ENCODE measurements at places on chromosomes 4 and X.

DNA sequence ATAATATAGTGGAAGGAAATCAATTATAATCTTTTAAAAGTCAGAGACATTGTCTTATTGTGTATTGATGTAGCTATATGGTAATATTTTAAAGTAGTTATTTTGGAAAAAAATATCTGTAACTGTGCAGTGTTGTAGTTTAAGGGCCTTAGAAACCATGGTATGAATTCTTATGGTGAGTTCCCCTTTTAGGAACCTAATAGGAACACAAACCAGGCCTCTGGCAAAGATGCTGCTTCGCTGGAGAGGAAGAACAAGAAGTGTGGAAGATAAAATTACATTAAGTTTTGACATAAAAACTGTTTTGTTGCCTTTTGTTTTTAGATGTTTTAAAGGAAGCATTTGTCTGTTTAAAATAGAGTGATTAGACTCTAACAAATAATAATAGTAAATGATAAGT, 10.9 kb upstream of the TMPRSS11D start:
- no peak for DNase-seq

- no peak for DNase-seq
These were observed 81.9 kb downstream of the HPRT1 start for GRCh38 chrX:134541906-134542305.

DNA sequence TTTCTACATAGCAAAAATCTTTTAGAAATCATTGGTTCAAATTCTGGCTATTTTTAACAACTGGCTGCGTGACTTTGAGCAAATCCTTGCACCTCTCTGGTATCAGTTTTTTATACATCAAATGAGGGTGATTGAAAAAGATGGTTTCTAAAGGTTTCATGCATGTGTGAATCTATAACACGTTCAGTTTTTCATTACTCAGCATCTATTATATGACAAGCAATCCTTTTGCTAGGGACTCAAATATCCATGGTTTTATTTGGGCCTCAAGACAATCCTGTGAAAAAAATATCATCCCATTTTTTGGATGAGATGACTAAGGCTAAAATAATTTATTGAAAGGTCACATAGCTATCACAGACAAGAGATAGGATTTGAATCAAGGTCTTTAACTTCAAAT, 884 bp downstream of the HEPH start:
- no peak for DNase-seq

DNA sequence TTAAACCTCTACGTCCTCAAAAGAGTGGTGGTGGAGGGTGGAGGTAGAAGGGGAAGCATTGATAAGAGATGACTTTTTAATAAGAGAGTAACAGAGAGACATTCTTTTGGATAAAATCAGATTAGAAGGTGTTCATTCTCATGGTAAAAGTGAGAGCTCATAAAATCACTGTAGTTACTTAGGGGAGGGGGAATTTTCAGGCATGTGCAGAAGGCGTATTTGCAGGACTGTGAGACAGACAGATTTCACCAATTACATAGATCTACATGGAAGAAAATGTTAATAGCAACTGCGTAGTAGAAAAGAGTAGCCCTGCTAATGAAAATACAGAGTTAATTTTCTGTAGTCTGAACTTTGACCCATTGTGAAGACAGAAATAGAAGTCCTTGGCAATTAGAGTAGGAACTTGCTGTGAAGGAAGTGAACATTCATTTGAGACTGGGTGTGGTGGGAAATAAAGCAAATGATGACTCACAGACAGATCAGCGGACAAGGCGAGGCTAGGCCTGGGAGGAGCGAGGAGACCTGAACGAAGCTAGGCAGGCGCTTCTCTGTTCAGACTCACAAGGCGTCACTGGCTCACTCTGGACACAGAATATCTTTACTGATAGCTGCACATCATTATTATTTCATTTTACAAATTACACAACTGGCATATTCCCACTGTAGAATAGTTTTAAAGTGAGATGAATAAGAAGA, 57.2 kb upstream of the FAM9C start:
- no peak for DNase-seq

GRCh38 chr4:163048447-163048846, 118.2 kb downstream of the NAF1 start:
- DNase-seq = no peak

DNA sequence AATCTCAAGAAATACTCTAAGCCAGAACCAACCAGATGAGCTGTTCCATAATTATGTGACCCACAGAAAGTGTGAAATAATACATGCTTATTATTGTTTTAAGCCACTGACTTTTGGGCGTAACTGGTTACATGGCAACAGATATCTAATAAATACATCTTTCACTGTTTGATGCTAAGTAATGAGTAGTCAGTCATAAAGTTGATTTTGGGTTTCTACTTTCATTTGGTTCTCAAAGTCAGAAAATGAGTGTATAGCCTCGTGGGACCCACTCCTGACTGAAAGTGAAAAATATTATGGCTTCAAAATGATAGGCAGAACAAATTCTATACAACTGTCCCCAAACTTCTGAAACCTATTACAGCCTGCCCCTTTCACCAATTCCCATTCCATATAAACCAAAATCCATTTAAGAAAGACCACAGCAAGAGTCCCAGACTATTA, 88.0 kb upstream of the CBR4 start:
- no peak for DNase-seq

DNA sequence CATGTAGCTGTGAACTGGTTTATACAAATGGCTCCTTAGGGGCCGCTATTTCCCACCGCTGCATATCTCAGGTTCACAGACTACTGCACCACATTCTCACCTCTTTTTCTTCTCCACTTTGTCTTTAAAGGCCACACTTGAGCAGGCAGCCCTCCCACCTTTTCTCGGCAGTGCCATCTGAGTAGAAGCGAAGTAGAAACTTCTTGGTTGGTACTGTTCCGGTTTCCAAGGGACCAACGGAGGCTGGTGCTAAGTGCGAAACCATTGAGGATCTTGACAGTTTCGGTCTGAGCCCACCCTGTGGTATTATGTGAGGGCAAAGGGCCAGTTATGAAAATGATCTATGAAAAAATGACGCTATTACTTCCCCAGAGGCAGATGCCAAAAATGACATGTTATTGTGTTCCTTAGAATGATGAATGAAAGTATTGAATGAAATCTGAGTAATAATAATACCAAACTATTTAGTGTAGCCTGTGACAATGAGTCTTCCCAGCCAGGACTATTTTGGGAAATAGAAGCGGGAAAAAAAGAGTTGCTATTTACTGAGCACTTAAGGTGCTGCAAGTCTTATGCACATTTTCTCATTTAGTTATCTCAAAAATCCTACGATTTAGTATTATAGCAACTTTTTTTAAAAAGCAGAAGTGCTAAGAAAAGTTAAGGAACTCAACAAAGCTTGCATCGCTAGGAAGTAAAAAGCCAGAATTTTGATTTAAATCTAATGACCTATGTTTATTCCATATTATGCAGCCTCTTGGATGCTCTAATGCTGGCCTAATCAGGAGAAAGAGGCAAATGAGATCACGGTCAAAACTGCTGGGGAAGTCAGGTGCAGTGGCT, 29.6 kb upstream of the CHRNA9 start:
- DNase-seq = no peak

GRCh38 chr4:158801066-158801465, 32.2 kb downstream of the FNIP2 start:
- DNase-seq = no peak

DNA sequence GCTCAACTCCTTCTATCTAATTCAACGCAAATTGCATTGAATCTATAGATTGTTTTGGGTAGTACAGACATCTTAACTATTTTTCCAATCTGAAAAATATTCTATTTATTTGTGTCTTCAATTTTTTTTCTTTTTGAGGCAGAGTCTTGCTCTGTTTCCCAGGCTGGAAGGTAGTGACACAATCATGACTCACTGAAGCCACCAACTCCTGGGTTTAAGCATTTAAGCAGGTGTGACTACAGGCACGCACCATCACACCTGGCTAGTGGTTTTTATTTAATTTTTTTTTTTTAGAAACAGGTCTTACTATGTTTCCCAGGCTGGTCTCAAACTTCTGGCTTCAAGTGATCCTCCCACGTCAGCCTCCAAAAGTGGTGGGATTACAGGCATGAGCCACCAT, 98.3 kb downstream of the GK start:
- DNase-seq = no peak

- DNase-seq = no peak
These were observed 40.2 kb upstream of the TET2 start for GRCh38 chr4:105106426-105106825.

DNA sequence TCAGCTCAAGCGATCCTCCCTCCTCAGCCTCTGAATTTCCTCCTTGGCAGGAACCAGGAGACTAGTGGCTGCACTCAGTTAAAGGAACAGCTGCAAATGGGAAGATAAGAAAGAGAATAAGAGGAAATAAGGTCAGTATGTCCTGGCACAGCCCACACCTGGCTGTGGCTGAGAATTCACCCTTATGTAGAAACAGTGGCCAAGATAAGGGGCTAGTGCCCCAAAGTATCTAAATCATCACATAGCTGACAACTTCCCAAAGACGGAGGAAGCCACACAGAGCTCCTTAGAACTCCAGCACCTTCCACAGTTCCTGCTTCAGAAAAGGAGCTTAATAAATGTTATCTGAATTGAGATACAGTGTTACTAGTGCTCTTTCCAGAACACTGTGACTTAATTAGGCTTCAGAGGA, 2.3 kb upstream of the CHIC2 start:
- no peak for DNase-seq

GRCh38 chrX:151859481-151859880, 53.2 kb upstream of the MAGEA4 start:
- no peak for DNase-seq

DNA sequence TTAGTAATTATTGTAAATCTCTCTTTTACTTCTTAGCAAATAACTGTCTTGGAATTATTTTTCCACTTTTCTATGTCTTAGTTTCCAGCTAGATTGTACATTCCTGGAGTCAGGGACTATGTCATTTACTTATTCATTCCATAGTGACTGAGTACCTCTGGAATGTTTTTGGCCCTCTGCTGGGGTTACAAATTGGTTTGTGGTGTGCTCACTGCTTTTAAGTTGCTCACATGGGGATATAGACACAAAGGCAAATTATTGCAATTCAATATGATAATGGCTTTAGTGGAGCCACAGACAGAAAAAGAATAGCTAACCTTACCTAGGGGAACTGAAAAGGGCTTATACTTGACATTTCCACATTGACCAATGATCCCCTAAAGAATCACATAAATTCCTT, 63.7 kb upstream of the PDGFRA start:
- DNase-seq = no peak

DNA sequence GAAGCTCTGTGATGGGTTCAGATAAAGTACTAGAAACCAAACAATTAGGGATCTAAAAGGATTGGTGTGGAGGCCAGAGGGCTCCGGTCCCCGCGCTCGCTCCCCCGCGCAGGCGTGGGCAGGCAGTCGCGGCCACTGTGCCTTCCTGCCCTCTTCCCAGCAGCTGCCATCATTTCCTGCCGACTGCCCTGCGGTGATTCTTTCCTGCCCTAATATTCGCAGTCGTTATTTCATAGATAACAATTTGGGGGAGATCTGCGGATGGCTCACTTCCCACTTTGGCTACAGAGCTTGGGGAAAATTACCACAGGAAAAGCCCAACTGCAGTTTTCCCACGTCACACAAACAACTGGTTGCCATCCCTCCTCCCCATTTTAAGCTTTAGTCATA, 2.2 kb downstream of the GRIA2 start:
- no peak for DNase-seq

DNA sequence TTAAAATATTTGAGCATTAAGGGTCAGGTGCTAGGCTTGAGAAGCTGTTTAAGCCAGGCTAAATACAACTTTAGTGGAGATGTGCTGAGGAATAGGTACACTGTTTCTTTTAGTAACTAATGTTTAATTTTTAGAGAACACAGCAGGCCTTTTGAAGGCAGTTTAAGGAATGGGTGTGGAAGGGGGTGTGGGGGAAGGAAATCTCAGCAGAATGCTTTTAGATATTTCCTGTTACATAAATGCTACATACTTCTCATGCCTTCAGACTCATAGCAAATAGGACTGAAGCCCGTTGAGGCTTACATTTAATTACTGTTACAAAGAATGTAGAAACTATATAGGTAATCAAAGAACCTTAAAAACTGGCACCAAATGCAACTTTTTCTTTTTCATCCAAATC, 66.3 kb downstream of the WWC2 start:
- no peak for DNase-seq

DNA sequence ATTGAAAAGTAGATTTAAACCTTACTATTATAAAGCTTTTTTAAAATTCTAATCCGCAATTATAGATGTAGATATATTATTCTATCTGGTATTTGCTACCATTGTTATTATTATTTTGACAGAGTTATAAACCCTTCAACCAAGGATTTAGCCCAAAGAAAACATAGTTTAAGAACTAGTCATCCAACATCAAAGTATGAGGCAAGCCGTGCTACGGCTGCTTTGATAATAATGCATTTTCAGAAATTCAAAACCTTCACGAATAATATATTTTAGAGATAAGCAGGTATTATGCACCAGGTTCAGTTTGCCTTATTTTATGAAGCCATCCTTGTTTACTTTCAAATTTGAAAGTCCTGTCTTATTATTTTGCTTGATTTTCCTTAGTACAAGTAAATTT, 1501.7 kb downstream of the RAPGEF2 start:
- no peak for DNase-seq

- DNase-seq = no peak
These were observed 77.2 kb upstream of the BCOR start for GRCh38 chrX:40174854-40175510.

DNA sequence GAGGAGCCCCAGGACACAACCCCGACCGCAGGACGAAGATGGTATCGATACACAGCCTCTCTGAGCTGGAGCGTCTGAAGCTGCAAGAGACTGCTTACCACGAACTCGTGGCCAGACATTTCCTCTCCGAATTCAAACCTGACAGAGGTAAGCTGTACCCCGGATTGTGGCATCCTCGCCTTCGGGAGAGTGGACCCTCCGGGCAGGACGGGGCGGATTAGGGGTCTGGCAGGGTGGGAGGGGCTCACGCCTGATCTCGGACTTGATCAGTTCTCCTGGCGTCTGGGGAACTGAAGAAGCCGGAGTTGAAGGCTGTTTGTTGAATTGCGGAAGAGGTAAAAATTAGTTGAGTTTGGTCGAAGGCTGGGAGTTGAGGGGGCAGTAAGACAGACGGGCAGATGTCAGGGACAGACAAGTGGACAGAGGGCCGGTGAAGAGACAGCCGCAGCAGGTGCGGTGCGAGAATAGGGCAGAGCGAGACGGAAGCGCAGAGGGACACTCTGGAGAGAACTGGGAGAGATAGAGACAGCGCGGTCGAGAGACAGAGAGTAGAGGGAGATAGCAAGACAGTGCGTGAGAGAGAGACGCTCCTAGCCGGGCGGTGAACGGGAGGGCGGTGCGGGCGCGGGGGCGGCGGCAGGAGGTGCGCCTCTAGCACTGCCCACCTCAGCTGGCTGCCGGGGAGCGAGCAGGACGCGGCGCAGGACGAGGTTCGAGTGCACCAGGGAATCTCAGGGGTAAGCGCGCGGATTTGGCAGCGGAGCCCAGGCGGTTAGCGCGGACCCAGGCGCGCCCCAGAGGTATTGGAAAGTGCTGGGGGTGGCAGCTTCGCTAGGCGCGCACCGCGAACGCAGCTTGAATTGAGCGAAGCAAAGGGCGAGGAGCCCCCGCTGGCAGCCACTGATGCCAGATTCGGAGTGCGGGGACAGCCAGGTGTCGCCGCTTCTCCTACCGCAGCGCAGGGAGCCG, 23.9 kb downstream of the ARHGAP36 start:
- no peak for DNase-seq

- DNase-seq = no peak
These were observed 113.2 kb downstream of the ATP10D start for GRCh38 chr4:47598320-47598719.
